Bone marrow (tissue), 2 donors: ENCODE measurements at places on chromosomes 5 and 9.

GRCh38 chr5:79091064-79091463 lies 20.5 kb upstream of the BHMT start:
- no peak for DNase-seq

DNA sequence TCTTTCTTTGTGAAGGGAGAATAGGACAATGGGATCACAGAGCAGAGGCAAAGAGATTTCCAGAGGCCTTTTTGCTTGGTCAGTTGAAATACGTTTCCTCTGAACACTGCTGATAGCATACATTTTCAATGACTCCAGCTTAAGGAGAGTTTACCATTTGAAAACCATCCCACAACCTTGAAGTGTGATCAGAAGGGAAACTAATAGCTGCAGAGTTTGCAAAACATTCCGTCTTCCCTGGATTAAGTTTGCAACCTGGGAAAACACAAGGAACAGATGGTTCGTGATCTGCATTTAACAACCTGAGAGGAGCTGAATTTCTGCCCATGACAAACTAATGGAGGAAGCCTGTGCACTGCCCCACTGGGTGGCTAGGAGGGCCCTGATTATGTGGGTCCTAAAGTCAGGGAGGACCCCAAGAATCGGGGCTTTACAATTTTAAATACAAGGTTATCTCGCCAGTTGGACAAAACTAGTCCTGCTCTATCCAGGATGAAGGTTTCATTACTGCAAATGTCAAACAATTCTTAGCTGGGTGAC lies 35.6 kb downstream of the MTX3 start:
- no peak for DNase-seq

- DNase-seq, result no peak
Observed at GRCh38 chr5:76733049-76733417, 17.1 kb downstream of the F2R start.

DNA sequence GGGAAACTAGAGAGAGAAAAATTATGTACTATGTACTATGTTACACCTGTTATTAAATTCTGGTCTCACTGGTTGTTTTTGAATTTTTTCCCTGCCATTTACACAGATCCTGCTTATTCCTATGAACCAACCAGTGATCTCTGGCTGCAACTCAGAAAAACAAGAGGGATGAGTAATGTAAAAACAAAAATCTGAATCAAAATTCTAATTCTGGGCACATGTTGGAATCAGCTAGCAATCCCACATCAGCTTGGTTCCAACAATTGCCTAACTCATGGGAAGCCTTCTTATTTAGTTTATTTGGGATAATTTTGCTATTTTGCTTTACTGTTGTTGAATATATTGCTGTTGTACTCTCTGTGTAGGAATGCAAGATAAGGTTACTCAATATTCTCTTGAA lies 78.3 kb downstream of the PLK2 start:
- DNase-seq, result no peak

DNA sequence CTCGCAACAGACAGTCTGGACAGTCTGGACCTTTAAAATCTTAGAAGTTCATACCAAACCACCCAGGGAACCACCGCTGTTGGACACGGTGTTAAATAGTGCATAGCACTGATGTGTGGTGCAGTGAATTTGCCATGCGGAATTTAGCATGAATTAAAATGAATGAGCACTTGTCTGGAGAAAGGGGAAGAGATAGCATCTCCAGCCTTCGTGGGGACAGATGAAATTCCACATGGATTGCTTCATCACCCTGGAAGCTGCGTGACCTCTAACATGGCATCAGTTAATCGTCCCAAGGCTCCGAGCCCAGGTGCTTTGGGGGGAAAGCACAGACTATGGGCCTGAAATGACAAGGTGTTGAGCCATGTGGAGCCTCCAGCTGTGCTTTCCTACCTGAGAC lies 91.4 kb downstream of the ADAMTS16 start:
- no peak for DNase-seq

GRCh38 chr5:78273436-78273835 lies 21.1 kb downstream of the AP3B1 start:
- DNase-seq, result no peak

DNA sequence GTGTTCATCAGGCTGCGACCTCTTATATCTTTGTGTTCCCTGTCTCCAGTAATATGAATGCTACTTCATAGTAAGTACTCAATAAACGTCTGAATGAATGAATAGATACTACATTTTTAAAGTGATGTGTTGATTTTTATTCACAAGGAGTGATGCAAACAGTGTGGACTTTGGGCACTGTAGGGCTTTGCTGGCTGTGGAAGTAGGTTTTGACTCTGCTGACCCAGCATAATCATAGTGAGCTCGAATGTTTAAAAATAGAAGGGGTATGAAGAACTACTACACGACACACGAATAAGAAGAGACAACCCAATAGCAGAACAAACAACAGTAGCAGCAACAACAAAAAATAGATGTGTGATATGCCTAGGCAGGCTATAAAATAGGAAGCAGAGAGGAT lies 147.4 kb downstream of the SH3GL2 start:
- DNase-seq, result no peak

DNA sequence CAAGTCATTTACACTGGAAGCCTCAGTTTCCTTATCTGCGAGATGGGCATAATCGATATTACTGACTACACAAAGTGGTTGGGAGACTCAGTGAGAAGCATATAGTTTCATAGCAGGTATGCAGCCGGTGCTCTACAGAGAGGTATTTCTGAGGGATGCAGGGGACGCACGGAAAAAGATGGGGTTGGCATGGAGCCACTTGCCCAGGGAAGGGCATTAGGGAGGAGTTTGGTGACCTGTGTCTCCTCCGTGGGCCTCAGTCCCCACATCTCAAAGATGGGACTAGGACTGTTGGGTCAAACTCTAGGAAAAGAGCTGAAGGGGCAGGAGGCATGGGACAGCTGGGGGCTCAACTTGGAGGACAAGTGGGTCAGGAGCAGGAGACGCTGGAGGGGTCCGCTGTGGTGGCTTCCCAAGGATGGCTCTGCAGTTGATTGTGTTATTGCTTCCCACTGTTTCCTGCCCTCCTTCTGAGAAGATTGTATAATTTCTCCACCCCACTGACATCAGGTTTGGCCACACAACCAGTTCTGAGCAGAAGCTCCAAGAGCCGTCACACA lies 158.6 kb upstream of the ALDH1B1 start:
- no peak for DNase-seq

- no peak for DNase-seq
Observed at GRCh38 chr9:108278341-108278740, 577.4 kb downstream of the ACTL7B start.
